ENCODE measurements at places on chromosomes 2 and 18.

DNA sequence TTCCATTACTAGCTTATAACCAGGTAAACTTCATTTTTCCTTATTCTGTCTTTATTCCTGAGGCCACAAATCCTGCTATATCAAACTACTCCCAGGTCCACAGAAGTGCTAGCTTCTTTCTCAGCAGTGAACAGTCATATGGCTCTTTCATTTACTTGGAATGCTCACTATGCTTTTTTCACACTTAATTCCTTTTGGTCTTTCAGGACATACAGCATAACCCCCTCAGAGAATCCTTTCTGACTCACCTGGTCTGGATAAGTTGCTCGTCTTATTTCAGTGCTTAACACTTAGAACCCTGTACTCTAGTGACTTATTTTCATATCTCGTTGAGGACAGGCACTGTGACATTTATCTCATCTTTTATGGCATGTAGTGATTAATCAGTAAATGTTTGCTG, 325.0 kb upstream of the UBE2E3 start:
- H3K27ac ChIP-seq: no peak overlapping the region
- H3K36me3 ChIP-seq: no peaks in the 10 kb centered on the region
- no peaks in the 10 kb centered on the region for H3K27me3 ChIP-seq
- no peak for DNase-seq
- H3K4me3 ChIP-seq: no peak overlapping the region

- no peak overlapping the region for H3K4me3 ChIP-seq
- no peaks in the 10 kb centered on the region for H3K4me1 ChIP-seq
- no peak overlapping the region for H3K27ac ChIP-seq
Observed at GRCh38 chr2:159432610-159433009, 146.1 kb upstream of the WDSUB1 start.

DNA sequence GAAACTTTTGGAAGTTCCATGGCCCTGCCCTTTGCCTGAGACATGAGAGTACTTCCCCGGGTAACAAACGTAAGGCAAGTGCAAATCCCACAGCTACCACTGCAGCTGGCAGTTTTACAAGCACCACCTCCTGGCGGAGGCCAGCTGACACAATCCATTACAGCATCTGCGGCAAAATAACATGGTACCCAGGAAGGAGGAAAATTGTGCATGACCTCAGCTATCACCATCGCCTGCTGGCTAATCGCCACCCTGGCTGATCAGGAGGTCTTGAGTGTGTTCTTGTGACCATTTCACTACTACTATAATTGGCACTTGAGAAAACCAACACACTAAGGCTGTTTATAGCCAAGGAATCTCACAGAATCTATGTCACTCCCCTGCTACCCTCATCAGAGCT, 71.7 kb upstream of the SERPINE2 start:
- H3K36me3 ChIP-seq: no peaks in the 10 kb centered on the region
- DNase-seq: no peak
- H3K4me3 ChIP-seq: no peak overlapping the region
- no peak overlapping the region for H3K27ac ChIP-seq
- H3K4me1 ChIP-seq: no peaks in the 10 kb centered on the region
- H3K27me3 ChIP-seq: peaks cover 7% of the 10 kb centered on the region

DNA sequence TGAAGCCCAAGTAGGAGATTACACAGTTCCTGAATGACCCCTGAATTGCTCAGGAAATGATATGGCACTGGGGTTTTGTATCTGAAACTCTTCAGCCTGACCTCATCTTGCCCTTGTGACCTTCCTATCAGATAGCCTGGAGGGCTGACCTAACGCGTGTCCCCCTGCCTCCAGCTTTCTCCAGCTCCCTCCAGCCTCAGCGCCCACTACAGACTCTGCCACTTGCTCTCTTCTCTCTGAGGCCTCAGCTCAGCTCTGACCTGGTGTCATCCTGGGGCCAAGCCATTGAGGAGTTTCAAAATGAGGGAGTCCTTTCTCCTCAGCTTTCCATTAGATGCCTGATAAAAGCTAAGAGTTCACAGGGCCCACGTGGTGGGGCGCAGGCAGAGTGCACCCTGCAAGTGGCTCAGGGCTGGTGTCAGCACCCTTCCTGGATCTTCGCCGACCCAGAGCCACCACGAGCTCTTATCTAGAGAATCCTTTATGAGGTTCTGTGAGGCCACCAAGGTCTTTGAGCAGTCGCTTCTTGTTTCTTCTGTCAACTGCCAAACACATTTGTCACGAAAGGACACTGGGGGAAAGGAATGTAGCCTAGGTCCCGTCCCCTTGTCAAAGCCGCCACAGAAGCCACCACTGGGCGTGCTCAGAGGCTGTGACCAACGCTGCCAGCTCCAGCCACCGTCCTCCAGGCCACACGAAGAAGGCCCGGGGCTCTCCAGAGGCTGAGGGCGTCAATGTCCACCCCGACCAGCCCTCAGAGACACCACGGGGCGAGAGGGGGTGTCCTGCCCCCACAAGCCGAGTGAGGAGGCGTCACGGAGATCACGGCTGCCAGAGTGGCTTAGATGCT, 131.3 kb upstream of the GPC1 start:
- DNase-seq: no peak
- no peak overlapping the region for H3K27ac ChIP-seq
- H3K4me3 ChIP-seq: no peak overlapping the region
- no peaks in the 10 kb centered on the region for H3K36me3 ChIP-seq
- H3K4me1 ChIP-seq: no peaks in the 10 kb centered on the region

GRCh38 chr2:18777250-18777812, 188.0 kb upstream of the NT5C1B start:
- H3K4me3 ChIP-seq: no peak overlapping the region
- H3K27ac ChIP-seq: peak overlapping the region; percentile 17
- peaks cover 9% of the 10 kb centered on the region for H3K4me1 ChIP-seq
- peaks cover 7% of the 10 kb centered on the region for H3K27me3 ChIP-seq
- H3K36me3 ChIP-seq: no peaks in the 10 kb centered on the region
- DNase-seq: no peak

Measured in mesothelial cell of epicardium (in vitro differentiated cells).